Activated CD4-positive, alpha-beta T cell treated with anti-CD3 and anti-CD28 coated beads for 1 hour (primary cell): ENCODE measurements at places on chromosomes 6 and 20.

GRCh38 chr20:25078662-25079061 lies 3.3 kb downstream of the VSX1 start:
- DNase-seq = no peak

- no peak for DNase-seq
Observed at GRCh38 chr6:19795211-19795610, 42.0 kb upstream of the ID4 start.

DNA sequence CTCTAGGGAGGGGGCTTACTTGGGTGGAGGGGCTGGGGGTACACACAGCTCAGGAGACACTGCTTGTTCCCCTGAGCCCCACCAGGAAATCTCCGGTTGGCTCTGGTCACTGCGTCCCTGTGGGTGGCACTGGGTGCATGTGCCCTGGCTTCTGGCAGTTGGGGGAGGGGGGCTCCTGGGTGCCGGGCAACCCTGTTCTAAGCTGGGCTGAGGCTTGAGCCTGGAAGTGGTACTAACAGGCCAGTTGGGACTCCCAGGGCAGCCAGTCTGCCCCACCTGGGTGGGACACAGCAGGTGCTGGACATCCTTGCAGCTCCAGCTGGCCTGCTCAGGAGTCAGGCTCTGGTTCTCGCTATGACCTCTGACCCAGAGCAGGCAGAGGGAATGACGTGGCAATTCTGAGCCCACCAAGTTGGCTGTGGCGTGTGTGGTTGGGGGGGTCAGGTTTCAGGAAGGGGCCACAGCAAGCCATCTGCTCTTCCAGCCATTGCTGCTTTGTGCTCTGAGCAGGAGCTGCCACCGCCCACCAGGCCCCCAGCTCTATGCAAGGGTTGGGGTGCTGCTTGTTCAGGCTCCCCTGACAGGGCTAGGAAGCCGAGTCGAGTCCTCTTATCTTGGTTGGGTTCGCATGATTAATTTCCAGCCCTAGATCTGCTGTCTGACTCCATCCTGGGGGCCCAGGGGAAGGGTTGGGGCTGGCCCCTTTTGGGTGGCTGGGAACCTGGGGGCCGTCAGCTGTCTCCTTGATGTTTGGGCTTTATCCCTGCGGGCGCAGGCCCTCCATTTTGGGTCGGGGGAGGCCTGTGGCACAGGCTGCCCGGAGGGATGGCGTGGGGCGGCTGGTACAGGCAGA lies 590 bp downstream of the C20orf204 start:
- no peak for DNase-seq

- no peak for DNase-seq
Observed at GRCh38 chr6:55530931-55531330, 48.1 kb downstream of the HMGCLL1 start.

DNA sequence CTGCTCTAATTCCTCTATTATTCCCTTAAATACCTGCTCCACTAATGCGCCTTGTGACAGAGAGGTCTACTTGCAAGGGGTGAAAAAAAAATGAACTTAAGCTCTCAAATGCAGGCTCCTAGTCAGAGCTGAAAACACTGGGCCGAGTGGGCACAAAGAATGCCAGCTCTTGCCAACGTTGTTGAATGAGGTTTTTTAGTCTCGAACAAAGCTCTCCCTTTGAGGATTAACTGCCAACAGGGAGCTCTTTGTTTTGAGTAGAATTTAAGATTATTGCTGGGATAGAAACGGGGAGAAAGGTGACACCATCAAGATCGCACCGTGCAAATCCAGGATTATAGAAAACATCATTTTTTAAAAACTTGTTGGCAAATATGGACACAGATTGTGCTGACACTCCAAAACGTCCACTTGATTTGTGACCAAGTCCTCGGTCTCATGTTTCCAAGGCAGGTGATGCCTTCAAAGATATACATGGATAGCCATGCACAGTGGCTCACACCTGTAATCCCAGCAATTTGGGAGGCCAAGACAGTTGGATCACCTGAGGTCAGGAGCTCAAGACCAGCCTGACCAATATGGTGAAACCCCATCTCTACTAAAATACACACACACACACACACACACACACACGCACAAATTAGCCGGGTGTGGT lies 163.2 kb downstream of the BMP7 start:
- DNase-seq = no peak

DNA sequence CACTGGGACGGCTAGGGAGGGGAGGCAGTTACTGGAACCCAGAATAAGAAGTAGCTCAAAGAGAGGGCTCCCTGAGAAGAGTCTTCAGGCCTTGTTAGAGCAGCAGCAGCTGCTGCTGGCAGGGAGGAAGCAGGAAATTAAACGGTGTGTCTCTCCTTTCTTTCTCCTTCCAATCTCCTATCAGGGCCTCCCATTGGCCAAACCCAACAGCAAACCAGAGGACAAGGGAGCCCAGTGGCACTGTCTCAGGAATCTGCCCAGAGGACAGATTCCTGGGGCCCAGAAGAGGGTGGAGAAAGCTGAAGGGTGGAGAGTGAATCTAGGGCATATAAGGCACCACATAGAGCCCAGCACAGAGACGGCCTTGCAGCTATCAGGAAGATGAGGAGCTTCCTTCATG lies 10.2 kb downstream of the BTN3A1 start:
- DNase-seq = no peak

DNA sequence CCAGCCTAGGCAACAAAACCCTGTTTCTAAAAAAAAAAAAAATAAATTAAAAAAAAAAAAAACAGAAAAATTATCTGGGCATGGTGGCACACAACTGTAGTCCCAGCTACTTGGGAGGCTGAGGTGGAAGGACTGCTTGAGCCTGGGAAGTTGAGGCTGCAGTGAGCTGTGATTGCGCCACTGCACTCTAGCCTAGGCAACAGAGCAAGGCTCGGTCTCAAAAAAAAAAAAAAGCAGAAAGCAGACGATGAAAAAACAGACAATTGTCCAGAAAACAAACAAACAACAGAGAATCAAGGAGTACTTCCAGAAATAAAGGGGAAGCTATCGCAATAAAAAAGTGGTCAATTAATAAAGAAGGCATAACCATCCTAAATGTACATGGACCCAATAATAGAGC lies 229.4 kb downstream of the GMDS start:
- DNase-seq = no peak

GRCh38 chr6:160146454-160147145 lies 25.0 kb downstream of the SLC22A1 start:
- no peak for DNase-seq
